ENCODE measurements at places on chromosomes 13 and 19.
A peak's percentile ranks its signal among the peaks of the same experiment; 100 is the strongest.

- DNase-seq, result no peak
Observed at GRCh38 chr19:35354898-35355297, 3.4 kb upstream of the FFAR3 start.

- DNase-seq, result peak; percentile 57
Observed at GRCh38 chr19:48842789-48843162, 6.5 kb upstream of the HSD17B14 start.

GRCh38 chr13:40259899-40260298 lies 406.5 kb downstream of the FOXO1 start:
- DNase-seq, result peak; percentile 69

- no peak for DNase-seq
Observed at GRCh38 chr19:32202244-32202643, 143.2 kb upstream of the ZNF507 start.

DNA sequence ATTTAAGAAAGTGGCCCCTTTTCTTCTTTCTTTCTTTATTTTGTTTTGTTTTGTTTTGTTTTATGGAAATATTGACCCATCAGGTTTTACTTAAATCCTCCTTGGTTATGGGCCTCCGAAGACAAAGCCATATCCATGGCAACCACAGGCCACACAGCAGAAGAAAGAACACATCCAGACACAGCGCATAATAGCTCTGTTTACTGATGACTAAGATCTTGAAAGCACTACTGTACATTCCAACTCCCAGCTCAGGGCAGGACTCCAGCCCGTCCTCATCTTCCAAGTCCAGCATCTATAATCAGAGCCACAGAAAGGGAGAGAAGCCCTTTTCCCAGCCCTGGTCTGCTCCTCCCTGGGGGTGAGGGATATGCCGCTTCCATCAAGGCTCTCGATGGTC lies 84.3 kb downstream of the NUFIP1 start:
- peak; percentile 73 for DNase-seq

DNA sequence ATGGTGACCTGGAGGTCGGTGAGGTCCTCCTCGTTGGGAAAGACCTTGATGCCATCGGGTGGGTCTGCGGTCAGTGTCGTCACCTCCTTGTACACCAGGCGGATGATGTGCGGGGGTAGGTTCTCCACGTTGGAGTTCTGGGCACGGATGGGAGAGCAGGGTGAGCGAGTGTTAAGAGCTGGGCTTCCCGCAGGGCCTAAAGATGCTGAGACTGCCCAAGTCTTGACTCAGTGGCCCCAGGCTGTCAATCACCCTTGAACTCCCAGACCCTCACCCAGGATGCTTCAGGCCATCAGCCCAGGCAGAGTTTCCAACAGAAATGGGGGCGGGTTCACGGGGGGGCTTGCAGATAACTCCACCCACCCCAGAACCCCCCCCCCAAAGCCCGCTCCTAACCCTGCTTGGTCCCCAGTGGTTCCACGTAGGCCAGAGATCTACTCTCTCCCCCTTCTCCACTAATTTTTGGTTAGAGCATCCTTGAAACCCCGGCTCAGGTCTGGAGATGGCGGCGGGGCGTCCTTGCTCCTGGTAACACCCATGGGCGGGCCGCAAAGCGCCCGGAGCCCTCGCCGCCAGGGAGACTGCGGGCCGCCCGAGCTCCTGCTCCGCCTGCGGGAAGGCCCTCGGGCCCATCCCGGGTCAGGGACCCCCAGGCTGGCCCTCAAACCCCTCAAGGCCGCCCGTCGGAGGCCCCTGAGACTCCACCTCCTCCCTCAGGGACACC lies 600 bp downstream of the UBE2S start:
- no peak for DNase-seq

- DNase-seq, result no peak
Observed at GRCh38 chr13:32779119-32779518, 192.9 kb downstream of the PDS5B start.

All from uterus (tissue), 4 donors.